Aortic smooth muscle cell (primary cell): ENCODE measurements at places on chromosomes 16 and 17. TPM values are rescaled to one million over a fixed set of nuclear protein-coding genes. Genes with fewer than 3 reads are reported as not detected.

Gene KRTAP2-3
- not detected in 2 replicates for total RNA-seq

Gene KRTAP9-2
- not detected in 2 replicates for total RNA-seq

Gene PPP1R9B
- total RNA-seq: 52.9 and 55.1 TPM in 2 replicates

Gene ZNF207
- 85.2 and 102 TPM in 2 replicates for total RNA-seq

Gene RHOT1
- total RNA-seq: 43.2 and 53.0 TPM in 2 replicates

Gene KRT37
- total RNA-seq: not detected in 2 replicates

Gene ALOXE3
- not detected in 2 replicates for total RNA-seq

Gene SSTR5
- total RNA-seq: 0.12 TPM in 1 of 2 replicates, not detected in the other

Gene CSH1
- total RNA-seq: not detected in 2 replicates

Gene C16orf89
- 0.92 and 1.4 TPM in 2 replicates for total RNA-seq

Gene CCL14
- 0.40 TPM in 1 of 2 replicates, not detected in the other for total RNA-seq

Gene MT1A
- total RNA-seq: 0.44 TPM in 1 of 2 replicates, not detected in the other

Gene AKTIP
- 24.4 and 28.0 TPM in 2 replicates for total RNA-seq

Gene TCAP
- total RNA-seq: 0.37 and 0.40 TPM in 2 replicates

Gene SLX1B
- 3.4 and 3.9 TPM in 2 replicates for total RNA-seq

Gene FBXO39
- total RNA-seq: 0.37 and 0.40 TPM in 2 replicates

Gene MYL4
- 0.13 TPM in 1 of 2 replicates, not detected in the other for total RNA-seq

Gene CHST5
- 0.13 TPM in 1 of 2 replicates, not detected in the other for total RNA-seq

Gene TERB1
- total RNA-seq: 0.12 and 0.13 TPM in 2 replicates

Gene INCA1
- 0.13 and 0.25 TPM in 2 replicates for total RNA-seq

Gene SGCA
- 11.2 and 14.0 TPM in 2 replicates for total RNA-seq

Gene MMP15
- total RNA-seq: 2.5 and 2.6 TPM in 2 replicates

Gene HLF
- total RNA-seq: 3.7 and 4.8 TPM in 2 replicates

Gene SOX8
- total RNA-seq: 1.4 and 4.5 TPM in 2 replicates

Gene GRB7
- 0.50 and 1.5 TPM in 2 replicates for total RNA-seq

Gene C1QTNF1
- 138 and 208 TPM in 2 replicates for total RNA-seq

Gene ACSM5
- total RNA-seq: 0.26 TPM in 1 of 2 replicates, not detected in the other

Gene PIK3R5
- 0.26 TPM in 1 of 2 replicates, not detected in the other for total RNA-seq

Gene HEATR9
- not detected in 2 replicates for total RNA-seq

Gene SEPHS2
- 9.4 and 11.2 TPM in 2 replicates for total RNA-seq

Gene CLDN7
- 3.5 and 8.2 TPM in 2 replicates for total RNA-seq

Gene PSME3
- total RNA-seq: 65.0 and 66.4 TPM in 2 replicates

Gene LYZL6
- not detected in 2 replicates for total RNA-seq

Gene DOC2B
- total RNA-seq: not detected in 2 replicates

Gene CIAO3
- 31.5 and 38.3 TPM in 2 replicates for total RNA-seq

Gene SOX9
- total RNA-seq: 3.0 and 6.7 TPM in 2 replicates

Gene ZNF597
- 2.3 and 2.4 TPM in 2 replicates for total RNA-seq

Gene CES1
- total RNA-seq: 0.06 and 0.13 TPM in 2 replicates

Gene TBX4
- 0.12 TPM in 1 of 2 replicates, not detected in the other for total RNA-seq

Gene KRTAP17-1
- total RNA-seq: not detected in 2 replicates

Gene MMD
- total RNA-seq: 4.0 and 5.8 TPM in 2 replicates
